ENCODE measurements at places on chromosomes 5 and 9.
A peak's percentile ranks its signal among the peaks of the same experiment; 100 is the strongest.

GRCh38 chr5:159198063-159199036 lies 11.0 kb downstream of the RNF145 start:
- DNase-seq, result no peak

GRCh38 chr9:123290764-123291163 lies 22.4 kb upstream of the STRBP start:
- no peak for DNase-seq

- DNase-seq, result no peak
Observed at GRCh38 chr5:17831279-17831678, 197.0 kb downstream of the TAF11L14 start.

GRCh38 chr9:15033316-15033715 lies 123.1 kb upstream of the FREM1 start:
- DNase-seq, result no peak

- DNase-seq, result no peak
Observed at GRCh38 chr9:34690983-34691935, at the start of gene CCL19. TSS of gene CCL19 (minus strand) at chr9:34691276. CDS start at chr9:34691139, 137 bp downstream.

DNA sequence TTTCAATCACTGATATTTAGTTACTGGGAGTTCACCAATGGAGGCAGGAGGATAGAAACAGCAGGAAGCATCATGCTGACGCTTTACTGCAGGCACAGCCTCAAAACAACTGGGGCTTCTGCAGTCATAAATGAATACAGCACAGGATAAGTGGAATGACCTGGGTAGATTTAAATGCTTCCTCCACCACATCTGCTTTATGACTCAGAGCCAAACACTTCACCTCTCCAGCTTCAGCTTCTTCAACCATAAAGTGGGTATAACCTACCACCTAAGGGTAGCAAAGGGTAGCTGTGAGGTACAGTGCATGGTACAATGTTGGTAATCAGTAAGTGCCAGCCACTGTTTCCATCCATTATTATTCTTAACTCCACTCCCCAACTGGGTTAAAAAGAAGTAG lies 28.4 kb downstream of the RASEF start:
- DNase-seq, result no peak

GRCh38 chr5:128684961-128685360 lies 146.9 kb upstream of the FBN2 start:
- no peak for DNase-seq

DNA sequence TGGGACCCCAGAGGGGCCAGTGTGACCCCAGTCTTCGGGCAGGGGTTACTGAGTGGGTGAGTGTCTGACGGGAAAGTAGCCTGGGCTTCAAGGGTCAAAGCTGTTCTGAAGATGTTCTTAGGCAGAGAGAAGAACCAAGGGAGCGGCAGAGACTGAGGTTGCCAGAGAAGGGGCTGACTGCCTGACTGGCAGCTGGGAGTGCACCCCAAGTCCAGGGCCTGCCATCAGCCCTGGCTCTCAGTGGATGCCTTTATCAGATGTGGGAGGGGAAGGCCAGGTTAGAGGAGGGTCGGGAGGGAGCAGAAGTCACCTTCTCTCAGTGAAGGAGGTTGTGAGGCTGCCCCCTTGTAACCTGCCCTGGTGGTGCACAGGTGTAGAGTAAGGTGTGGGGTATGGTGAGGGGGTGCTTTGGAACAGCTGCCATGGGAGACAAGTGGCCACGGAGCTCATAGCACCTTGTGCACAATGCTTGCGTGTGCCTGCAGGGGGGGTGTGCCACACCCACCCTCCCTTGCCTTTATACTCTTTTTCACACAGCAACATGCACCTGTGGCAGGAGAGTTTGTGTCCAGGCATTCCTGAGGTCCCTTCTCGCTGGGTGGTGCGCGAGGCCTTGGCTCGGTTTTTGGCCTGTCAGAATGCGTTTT lies 18.9 kb downstream of the RALGPS1 start:
- no peak for DNase-seq

GRCh38 chr9:70420441-70421271 lies 6.2 kb upstream of the KLF9 start:
- DNase-seq, result peak; percentile 73

DNA sequence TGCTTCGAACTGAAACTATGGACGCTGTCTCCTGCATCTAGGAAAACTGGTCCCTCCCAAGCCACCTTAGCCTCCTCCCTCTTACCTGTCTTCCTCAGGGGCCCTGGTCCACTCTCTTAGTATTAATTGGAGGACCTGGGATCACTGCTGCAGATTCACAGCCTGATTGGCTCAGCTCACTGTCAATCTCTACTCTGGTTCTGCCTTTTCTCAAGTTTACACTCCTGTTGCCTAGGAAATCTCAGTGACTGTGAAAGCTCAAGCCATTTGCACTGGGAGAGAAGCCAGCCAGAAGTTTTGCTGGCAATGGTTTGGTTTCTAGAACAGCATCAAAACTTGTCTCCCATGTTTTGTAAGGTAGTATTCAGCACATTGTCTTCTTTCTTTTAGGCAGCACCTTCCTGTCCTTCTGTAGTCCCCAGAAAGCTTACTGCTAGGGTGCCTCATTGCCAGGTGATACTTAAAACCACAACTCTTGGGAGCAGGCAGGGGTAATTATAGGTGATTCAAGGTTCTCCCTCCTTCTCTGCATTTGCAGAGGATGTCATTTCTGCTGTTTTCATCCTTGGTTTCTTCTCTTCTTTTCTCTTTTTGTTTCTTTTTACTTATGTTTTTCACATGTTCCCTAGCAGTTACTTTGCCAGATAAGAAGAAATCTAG lies at the start of gene CAPSL:
Gene CAPSL (minus strand): TSS at position 55 of the 660 bp plus-strand sequence. CDS start 17,502 bp downstream, outside the sequence.
- DNase-seq, result no peak

DNA sequence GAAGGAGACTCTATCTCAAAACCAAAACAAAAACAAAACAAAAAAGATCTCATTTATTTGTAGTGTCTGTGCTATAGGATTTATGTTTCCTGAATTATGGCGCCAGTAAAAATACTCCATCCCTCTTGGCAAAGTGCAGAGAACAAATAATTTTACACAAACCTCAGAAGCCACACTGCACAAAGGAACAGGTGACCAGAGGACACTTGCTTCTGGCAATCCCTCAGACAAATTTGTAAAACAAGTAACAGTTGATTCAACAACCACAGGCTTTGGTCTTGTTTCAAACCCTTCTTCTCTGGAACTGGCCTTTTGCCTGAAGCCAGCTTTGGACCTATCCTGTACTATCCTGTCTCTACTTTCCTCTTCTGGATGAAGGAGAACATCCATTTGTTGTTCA lies 502.1 kb downstream of the DMAC1 start:
- DNase-seq, result no peak

- no peak for DNase-seq
Observed at GRCh38 chr9:82152181-82152580, 163.6 kb downstream of the SPATA31D1 start.

DNA sequence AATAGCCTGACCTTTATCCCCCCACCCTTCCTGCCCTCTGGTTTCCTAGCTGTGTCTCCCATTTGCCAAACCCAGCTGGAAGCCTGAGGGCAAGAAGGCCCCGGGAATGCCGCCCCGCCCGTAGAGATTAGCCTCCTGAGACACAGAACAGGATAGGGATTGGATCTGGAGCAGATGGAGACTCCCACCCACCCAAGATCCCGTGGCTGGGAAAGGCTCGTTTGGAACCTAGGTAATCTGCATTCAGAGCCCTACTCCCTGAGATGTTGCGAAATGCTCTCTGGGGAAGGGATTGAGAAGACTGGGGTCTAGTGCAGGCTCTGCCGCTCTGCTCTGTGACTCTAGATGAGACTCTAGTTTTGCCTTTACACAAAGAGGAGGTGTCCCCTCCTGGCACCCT lies 10.9 kb downstream of the AQP3 start:
- DNase-seq, result no peak

GRCh38 chr5:37722236-37723161 lies 117.3 kb downstream of the GDNF start:
- DNase-seq, result peak; percentile 13

DNA sequence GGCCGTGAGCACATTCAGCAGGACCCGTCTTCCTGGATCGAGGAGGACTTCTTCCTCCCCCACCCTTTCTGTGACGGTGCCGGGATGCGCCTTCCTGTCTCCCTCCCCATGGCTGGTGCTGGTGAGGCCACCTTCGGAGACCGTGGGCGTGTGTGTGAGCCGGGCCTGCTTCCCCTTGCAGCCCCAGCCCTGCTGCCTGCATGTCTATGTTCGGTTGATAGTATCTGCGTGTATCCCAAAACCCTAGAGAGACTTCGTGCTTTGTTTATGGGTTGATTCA lies 12.8 kb downstream of the CEP72 start:
- no peak for DNase-seq

- no peak for DNase-seq
Observed at GRCh38 chr5:66306844-66307315, 162.8 kb downstream of the SREK1 start.

DNA sequence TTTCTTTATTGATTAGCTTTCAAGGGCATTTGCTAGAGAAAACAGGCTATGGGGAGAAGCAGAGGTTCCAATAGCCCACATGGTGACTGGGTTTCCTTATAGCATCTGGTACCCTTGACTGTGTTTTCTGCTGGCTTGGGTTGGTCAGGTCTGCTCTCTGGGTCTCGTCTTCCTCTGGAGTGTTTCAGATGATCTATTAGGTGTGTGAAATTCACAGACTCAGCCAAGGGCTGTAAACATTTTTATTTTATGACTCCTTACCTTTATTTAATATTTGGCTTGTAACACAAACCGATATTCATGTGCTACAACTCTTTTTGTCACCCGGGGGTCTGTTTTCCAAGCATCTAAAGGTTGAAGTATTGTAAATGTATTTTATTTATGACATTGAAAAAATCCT lies 338.9 kb downstream of the GADD45G start:
- DNase-seq, result no peak

GRCh38 chr5:154373729-154374179 lies 72.0 kb upstream of the SAP30L start:
- DNase-seq, result no peak

- peak; percentile 12 for DNase-seq
Observed at GRCh38 chr5:138663009-138663408, 87.8 kb upstream of the HSPA9 start.

GRCh38 chr5:127673117-127673800 lies 24.4 kb downstream of the CTXN3 start:
- no peak for DNase-seq

DNA sequence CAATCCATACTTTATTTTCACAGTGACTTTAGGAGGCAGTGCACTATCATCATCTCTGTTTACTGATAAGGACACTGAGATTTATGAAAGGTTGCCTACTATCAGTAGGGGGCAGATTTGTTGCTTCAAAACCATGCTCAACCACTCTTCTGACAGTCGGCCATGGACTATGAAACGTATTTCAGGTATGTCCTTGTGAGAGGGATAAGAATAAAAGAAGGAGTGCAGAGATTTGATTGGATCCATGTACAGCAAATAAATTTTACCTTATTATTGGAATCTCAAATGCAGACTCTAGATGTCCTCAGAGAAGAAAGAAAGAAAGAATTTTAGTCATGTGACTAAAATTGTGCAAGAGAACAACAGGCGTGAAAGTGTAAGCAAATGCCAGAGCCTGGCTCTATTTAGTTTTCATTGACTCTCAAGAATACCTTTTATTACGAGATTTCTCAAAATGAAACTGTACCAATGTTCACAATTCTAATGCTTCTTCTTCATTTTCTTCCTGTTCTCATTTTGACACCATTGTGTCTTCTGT lies 296.6 kb upstream of the RASA1 start:
- DNase-seq, result no peak

DNA sequence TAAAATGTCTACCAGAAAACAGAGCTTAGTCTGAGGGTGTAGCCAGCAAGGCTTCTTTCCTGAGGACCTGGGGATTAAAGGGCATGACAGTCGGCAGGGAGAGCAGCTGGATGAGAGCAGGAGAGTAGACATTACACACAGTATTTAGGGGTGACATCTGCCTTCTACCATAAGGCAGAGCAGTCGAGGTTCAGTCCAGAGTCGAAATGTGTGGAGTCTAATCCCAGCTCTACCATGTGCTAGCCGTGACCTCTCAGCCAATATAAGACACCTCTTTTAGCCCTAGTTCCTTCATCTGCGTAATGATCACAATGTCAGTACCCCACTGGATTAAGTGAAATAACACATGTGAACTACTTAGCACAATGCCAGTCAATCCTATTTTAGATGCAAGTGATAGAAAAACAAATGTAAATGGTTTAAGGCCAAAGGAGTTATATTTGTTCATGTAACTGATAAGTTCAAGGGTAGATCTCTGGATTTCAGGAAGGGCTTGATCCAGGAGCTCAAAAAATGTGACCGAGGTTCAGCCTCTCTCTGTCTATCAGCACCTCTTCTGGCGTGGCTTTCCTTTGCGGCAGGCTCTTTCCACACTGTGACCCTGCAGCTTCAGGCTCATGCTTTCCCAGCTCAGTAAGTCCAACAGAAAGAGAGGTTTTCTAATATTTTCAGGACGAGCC lies 16.2 kb upstream of the CPLX2 start:
- DNase-seq, result no peak

- DNase-seq, result no peak
Observed at GRCh38 chr5:108101821-108102220, 280.1 kb downstream of the FBXL17 start.

DNA sequence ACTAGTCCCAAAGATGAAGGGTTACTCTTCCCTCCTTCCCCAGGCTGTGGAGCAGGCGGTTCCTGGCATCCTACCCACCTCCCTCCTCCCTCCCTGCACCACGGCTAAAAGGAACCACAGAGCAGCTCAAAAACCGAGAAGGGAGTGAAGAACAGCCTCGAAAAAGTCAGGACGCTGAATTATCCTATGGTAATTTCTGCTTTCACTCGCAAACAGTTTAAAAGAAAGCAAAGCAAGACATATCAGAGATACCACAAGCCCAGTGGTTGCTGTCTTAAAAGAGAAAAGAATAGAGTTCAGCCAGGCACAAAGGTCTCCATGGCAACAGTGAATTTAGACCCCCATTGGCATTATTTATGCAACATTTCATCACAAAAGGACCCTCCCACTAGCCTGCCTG lies 315.4 kb downstream of the CTNND2 start:
- no peak for DNase-seq

DNA sequence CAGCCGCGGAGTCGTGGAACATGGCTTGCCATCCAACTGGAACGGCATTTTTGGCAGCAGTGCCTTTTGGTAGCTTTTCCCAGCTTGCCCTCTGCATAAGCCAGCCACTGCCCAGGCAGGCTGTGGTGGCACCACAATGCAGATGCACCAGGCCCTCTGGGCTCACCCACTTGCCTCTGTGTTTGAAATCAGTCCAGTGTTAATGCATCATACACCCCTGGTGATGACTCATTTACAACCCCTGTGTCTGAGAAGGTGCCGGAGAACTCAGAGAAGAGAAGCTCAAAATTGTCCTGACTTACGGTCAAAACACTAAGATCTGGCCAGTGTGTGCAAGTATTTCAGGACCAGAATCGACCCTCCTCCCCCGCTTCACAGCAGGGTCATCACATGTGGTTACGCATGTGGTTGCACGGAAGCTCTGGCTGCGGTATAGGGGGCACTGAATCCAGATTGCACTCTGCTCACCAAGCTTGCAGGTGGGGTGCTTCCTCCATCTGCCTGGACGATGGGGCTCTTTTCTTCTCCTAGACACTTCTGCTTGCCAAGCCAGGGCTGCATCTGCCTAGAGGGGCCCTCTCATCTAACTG lies 66.5 kb upstream of the SMIM15 start:
- DNase-seq, result no peak

DNA sequence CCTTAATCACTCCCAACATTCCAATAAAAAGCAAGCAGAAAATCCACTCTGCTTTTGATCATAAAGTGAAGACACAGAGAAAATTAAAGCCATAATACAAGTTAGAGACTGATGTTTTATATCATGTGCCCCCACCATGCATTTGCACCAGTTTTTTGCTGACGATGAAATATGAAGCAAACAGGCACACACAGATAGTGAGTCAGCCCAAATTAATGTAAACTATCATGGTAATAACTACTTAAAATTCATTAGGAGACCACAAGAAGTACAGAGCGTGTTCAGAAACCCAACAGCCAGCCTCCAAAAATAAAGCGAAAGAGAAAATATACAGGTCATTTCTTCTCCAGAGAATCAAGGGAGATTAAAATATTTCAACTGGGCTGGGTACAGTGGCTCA lies 46.4 kb upstream of the KDM4C start:
- DNase-seq, result no peak
